ENCODE measurements at places on chromosomes 1 and 21.

DNA sequence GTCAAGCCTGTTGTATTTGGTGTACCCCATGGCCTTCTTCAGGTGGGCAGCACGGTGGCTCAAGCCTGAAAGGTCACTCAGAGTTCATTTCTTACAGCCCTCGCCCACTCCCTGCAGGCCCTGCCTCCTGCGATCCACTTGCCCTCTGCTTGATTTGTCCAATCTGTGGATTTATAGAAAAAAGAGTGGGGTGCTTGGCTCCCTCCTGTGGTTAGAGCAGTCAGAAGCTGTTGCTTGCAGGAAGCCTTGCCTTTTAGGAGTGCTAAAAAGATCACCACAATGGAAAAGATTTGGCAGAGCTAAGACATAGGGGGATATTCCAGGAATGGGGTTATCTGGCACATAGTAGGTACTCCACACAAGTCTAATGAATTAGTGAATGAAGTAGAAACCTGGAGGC is 108.0 kb upstream of the TRABD2B start:
- DNase-seq: no peak

DNA sequence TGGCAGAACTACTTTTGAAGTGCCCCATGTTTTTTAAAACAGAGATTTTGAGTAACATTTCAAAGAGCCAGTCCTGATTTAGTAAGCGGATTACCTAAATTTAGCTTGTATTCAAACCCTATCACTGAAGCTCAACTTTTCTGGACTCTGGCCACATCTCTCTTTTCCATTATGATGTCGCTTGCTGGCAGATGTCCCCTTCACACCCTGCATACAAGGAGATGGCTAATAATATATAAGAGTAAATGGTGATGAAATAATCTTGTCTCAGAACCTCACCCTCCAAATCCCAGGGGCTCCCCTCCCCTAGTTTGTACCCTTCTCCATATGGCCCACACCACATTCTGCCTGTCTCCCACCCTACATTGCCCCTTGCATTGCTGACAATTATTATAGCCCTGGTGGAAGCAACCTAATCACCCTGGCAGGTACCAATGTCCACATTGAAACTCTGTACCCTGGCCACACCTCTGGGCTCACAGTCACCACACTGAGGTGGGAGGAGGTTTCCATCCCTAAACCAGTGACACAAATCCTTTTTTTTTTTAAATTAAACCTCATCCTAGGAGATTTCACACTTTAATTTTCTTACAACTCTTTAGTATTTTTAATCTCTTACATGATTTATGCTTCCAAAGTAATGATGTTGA is 106.0 kb upstream of the SYT6 start:
- DNase-seq: no peak

DNA sequence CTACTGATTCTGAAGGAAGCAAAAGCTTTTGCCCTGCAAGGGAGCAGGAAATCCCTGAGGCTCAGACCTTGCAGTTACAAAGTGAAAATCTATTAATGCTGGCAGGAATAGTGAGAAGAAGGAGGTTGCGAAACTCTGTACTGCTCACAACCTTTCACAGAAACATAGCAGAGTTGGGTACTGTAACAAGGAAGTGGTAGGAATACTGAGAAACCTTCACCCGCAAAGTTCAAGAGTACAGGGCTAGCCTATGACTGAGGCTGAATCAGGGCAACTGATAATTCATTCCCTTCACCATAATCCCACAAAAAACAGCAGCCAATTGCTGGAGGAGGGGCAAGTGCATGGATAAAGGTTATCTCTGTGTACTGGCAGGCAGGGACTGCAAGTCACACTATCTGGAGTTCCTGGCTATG is 23.9 kb upstream of the KCTD3 start:
- peak; percentile 33 for DNase-seq

DNA sequence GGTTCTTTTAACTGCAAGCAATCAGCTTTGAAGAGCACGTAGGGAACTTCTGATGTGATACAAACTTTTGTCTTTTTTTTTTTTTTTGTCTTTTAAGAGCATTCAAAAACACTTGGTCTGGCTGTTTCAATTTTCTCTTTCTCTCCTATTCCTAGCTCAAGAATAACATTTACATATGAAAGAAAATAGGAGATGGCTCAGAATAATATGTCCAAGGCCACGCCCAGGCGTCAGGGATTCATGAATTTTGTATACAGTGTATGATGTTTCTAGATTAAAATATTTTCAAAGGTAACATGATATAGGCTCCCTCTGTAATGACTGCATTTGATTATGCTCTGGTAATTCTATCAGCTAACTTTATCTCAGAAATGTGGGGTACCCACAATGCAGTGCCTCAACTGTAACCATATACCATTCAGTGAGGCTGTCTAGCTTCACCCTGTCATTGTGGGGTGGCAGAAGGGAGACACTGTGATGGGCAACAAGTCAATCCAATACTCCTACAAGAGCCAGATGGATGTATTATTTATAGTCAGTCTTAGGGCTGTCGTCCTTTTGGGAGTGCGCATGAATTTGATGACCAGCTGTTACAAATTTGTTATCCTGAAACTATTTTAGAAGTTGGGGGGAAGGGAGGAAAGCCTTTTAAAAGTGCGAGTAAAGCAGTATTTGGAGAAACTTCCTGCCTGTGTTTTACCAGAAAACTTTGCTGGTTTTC is 1.5 kb upstream of the AKNAD1 start:
- DNase-seq: no peak

GRCh38 chr1:42165511-42166210 is 1.1 kb upstream of the GUCA2A start:
- DNase-seq: peak; percentile 32

GRCh38 chr1:1550591-1551432 is 10.4 kb upstream of the TMEM240 start:
- peak; percentile 63 for DNase-seq

GRCh38 chr1:248739572-248740205 is 15.9 kb downstream of the LYPD8 start:
- no peak for DNase-seq

GRCh38 chr1:194184425-194184824 is 998.0 kb upstream of the B3GALT2 start:
- no peak for DNase-seq
